Posterior cingulate gyrus (tissue), 11 donors: ENCODE measurements at places on chromosomes 1 and 21.

- no peak for DNase-seq
Observed at GRCh38 chr1:55636696-55637095, 421.5 kb upstream of the USP24 start.

- DNase-seq: no peak
Observed at GRCh38 chr1:29523136-29523535, 286.8 kb downstream of the PTPRU start.

- DNase-seq: no peak
Observed at GRCh38 chr1:213883618-213884017, 104.2 kb upstream of the PROX1 start.

DNA sequence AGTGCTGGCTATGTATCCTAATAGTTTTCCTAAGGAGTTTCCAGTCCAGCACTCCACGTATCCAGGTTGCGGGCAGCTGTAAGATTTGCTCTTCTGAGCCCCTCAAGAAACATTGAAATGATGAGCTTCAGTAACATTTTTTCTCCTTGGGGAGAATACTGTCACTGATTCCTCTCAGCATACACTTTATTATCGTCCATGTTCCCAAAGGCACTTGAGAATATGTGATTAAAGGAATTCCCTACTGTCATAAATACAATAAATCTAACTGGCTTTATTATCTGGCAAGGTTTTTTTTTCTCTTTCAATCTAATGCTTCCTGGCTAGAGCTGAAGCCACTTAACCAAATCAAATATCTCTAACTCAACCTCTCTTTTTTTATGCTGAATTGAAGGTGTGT, 359.2 kb upstream of the PKN2 start:
- no peak for DNase-seq

DNA sequence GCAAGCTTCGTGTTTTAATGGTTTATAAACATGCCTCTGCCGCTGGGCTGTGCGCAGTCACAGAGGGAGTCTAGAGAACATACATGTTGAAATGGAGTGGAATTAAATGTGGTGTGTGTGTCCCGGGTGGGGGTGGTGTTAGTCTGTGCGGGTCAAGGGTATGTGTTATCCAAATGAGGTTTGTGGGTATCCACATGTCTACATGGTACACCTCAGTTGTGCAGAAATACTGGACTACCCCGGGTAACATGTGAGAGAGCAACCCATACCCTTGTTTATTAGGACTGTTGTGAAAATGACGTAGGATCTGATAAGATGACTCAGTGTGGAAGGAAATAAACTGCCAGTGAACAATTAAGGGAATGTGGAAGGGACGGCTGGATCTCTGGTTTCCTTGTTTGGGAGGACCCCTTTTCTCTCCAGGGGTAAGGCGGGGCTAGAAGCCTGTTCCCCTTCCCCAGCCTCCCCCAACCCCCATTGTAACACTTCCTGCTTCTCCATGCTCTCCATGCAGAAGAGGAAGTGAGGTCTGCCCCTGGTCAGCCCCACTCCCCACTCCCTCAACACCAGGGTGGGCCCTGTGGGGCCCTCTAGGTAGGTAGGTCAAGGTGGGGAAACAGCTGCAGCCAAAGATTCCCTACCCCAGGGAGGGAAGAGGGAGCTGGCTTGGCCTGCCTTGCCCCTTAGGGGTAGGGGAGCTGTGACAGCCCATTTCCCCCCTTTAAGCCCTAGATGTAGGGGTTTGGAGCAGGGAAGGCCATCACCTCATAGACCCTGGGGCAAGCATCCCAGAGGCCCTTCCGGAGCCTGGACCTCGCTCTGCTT, 690 bp downstream of the EPS8L3 start:
- no peak for DNase-seq

DNA sequence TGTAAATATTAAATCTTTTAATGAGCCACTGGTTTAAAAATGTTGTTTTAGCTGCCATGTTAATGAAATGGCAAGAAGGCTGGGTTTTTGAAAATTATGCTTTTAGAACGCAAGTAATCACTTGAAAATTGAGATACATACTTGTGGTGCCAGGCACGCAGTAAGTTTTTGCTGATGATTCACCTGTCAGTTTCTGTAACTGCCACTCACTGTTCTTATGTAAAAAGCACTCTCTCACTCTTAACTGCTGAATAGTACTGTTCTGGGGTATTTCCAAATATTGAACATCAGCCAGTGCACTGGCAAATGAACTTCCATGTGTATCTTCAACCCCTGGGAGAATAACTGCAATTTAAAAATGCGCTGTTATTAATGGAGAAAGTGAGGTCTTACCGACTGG, 17.9 kb downstream of the LGALS8 start:
- no peak for DNase-seq

- DNase-seq: no peak
Observed at GRCh38 chr1:209402697-209403096, 180.8 kb upstream of the CAMK1G start.

DNA sequence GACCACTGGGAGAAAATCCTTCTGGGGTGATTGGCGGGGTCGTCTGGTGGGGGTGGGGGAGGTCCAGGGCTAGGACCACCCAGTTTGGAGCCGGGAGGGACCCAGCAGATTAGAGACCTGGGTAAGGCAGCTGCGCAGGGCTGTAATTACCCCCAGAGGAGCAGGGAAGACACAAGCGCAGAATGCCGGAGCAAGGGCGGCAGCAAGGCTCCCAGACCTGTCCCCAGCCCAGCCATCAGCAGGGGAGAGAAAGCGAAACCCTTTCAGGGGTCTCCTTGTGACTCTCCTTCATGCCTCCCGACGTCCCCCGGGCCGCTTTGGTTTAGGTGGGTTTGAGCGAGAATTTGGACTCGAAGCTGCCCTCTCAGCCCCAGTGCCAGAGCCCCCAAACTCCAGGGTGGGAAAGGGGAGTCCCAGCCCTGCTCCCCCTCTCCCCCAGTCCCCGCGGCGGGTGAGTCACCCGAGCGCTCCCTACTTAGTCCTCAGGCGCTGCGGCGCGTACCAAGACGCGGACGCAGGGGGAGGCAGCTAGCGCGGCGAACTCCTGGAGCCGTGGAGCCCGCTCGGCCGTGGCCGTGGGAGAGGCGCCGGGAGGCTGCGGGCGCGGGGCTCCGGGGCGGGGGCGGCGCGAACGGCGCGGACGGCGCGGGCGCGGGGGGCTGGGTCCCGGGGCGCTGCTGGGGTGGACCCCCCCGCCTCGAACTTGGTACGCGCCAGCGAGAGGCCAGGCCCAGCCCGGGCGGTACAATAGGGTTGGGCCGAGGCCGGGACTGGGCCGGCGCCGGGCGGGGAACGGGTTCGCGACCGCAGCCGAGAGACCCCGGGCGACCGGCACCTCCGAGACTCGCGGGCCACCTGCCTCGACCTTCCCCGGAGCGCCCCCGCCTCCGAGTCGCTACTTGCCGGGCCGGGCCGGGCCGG, at the start of gene MAP7D1:
Gene MAP7D1, plus strand, starts transcription at position 753 of the 921 bp plus-strand sequence. CDS start 258 bp downstream, outside the sequence.
- peak; percentile 89 for DNase-seq

DNA sequence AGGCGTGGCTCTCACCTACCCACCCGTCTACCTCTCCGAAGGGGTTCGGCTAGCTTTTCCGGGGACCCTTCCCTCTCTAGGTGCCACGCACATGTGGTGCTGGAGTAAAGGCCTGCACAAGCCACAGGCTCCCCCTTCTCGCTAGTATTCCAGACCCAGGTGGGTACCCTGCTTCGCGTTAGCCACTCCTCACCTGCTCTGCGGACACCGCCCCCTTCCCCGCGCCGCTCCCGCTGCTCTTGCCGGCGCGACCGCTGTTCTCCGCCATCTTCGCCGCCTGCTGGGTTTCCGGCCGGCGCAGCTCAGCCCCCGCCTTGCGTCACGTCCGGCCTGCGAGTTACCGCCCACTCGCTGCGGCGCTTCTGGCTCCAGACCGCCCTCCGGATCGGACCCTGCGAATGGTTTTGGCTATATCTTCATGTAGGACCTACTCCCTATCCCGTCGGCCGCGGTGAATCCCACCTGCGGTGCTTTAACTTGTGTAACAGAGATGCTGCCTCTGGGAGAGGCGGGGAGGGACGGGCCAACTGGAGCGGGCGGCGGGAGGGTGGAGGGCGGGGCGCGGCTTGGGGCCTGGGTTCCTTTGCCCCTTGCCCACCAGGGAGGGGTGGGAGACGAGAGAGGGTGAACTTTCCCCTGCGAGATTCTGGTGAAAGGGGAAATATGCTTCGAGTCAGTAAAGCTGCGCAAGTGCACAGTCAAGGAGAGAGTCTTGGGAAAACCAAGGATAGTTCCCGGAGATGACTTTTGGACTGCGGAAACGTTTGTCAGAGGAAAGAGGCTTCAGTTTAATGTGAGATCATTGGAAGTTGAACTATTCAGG, at the start of the genes NIT1 and PFDN2:
Gene NIT1, plus strand, starts transcription at position 347 of the 823 bp plus-strand sequence. Its CDS starts 72 bp downstream, at position 419.
Gene PFDN2, minus strand, starts transcription at position 279 of the 823 bp plus-strand sequence. Its CDS starts 11 bp downstream, at position 268.
- DNase-seq: peak; percentile 79

GRCh38 chr1:4160181-4160580, 260.1 kb upstream of the C1orf174 start:
- no peak for DNase-seq

GRCh38 chr1:119674111-119674526, 26.1 kb upstream of the ZNF697 start:
- no peak for DNase-seq

GRCh38 chr1:206946261-206946660, at the start of gene PIGR:
Gene PIGR, minus strand, starts transcription at chr1:206946466. Its CDS starts 5,935 bp downstream, at chr1:206940531.
- DNase-seq: no peak

DNA sequence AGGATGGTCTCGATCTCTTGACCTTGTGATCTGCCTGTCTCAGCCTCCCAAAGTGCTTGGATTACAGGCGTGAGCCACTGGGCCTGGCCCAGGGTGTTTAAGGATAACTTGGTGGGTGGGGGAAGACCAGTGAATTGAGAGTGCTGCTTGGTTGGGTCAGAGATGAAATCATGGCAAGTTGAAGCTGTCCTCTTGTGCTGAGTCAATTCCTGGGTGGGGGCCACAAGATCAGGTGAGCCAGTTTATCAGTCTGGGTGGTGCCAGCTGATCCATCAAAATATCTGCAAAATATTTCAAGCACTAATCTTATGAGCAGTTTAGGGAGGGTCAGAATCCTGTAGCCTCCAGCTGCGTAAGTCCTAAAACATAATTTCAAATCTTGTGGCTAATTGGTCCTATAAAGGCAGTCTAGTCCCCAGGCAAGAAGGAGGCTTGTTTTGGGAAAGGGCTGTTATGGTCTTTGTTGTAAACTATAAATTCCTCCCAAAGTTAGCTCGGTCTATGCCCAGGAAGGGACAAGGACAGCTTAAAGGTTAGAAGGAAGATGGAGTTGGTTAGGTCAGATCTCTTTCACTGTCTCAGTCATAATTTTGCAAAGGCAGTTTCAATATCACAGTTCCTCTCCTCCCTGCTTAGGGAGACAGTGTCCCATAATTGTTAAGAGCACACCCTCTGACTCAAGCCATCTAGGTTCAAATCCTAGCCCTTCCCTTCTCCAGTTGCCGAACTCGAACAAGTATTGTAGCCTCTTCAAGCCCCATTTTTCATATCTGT, 66.8 kb upstream of the BACH1 start:
- DNase-seq: no peak

DNA sequence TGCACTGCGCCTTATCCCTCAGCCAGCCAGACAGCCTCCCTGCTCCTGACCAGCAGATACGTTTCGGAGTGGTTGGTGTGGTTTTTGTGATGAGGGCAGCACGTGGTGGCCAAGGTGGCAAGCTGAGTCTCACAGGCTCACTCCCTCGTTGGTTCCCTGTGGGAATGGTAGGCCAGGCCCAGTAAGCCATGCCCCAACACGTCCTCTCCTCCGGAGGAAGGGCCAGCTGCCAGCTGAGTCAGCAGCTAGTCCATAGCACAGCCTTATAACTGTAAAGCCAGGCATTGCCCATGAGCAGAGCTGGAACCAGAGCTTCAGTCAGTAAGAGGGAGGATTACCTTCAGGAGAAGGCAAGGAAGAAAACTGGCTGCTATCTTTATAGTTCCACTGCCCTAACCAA, 29.5 kb downstream of the SZRD1 start:
- no peak for DNase-seq

- DNase-seq: no peak
Observed at GRCh38 chr1:40699787-40700186, 8.3 kb downstream of the NFYC start.

GRCh38 chr1:175927944-175928343, 184.5 kb upstream of the TNR start:
- DNase-seq: no peak

DNA sequence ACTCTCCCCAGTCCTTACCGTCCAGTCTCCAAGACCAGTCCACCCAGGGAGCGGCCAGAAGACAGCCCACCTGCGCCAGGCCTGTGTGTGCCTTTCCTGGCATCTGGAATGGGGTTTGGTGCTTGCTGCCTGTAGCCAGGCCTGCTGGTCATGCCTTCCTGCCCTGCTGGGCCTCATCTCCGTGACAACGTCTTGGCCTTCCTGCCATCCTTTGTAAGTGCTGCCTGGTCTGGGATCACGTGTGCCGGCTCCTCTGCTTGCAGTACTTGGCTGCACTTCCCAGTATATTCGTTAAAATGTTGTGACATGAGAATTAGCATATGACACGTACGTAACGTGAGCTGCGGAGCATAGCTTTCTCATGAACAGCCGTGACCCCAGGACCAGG, 145.3 kb upstream of the COL6A1 start:
- DNase-seq: peak; percentile 86

DNA sequence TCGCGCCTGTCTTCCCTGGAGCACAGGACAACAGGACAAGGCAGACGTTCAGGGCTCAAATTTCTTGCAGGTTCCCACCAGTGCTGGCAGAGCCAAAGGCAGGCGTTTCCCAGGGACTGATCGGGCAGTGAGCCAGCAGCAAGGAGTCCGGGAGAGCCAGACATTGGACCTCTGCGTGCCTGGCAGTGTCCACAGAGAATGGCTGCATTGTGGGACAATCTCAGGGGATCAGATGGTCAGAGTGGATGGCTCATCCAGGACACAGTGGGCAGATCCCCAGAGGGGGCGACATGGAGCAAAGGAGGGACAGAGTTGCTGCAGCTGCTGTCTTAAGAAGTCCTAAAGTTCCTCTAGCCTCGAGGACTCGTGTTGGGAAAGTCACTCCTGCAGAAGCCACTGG, 4.6 kb downstream of the TMEM63A start:
- DNase-seq: peak; percentile 90
